GM04504 (cell line): ENCODE measurements at places on chromosomes 1 and 21.
A peak's percentile ranks its signal among the peaks of the same experiment; 100 is the strongest.

DNA sequence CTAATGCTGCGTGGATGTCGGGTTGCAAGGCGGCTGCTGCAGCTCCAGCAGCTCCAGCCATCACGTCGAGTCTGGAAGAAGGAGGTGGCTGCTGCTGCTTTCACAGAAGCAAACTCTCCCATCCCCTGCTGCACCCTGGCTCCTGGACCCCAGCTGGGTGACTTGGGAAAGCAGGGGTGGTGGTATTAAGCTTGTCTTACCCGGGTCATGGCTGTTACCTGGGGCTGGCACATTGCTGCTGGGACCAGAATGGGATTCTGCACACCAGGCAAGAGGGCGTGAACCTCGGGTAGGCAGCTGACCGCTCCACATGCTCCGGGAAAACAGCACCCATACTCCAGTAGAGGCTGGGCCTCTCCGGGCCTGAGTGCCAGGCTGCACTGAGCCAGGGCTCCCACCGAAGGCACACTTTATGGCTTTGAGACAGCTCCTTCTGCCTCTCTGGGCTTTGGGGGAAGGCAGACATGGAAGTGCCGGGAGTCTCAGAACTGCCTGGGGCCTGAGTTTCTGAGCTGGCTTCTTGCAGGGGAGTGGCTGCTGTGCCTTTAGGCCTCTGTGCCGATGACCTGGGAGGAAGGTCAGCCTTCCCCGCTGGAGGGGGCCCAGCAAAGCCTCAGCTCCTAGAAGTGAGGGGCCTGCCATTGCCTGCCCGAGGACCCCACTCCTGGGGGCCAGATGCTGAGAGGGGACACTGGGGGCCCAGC, 1.2 kb downstream of the SMIM1 start:
- DNase-seq, result no peak

- DNase-seq, result no peak
Observed at GRCh38 chr1:40842207-40842606, 20.0 kb downstream of the CITED4 start.

- no peak for DNase-seq
Observed at GRCh38 chr1:205249651-205250050, 21.9 kb downstream of the TMCC2 start.

DNA sequence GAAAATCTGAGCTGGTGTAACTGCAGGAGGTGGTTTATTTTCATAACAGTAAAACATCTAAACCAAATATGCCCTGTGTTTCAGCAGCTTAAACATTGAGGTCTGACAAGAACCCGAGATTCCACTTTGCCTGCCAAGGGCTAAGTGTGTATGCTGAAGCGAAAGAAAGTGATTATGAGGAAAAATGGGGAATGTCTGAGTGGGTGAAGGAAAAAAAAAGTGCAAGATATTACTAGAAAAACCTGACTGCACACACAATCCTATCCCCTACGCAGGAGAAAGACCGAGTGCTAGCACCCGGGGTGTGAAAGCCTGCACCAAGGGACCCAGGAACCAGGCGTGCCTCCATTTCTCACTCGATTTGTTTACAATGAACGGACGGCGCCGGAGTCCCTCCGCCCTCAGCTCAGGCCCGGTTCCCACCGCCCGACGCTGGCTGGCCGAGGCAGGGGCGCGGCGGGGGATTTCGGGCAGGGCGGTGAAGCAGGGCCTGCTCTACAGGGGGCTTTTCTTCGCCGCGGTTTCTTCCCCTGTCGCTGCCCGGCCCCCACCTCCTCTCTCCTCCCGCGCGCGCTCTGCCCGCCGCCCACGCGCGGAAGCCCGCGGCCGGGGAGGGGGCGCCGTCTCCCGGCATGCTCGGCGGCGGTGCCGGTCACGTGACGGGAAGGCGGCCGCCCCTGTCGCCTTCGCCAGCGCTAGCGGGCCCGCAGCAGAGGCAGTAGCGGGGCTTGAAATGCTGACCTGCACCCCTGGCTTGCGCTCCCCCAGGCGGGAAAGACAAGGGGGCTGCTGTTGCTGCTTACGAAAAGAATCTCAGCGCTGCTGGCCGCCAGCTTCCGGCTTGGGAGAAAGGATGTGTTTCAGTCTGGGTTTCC, 35.9 kb downstream of the ITPKB start:
- no peak for DNase-seq

- no peak for DNase-seq
Observed at GRCh38 chr1:205232945-205233397, 5.2 kb downstream of the TMCC2 start.

- no peak for DNase-seq
Observed at GRCh38 chr21:26717146-26717739, 128.0 kb downstream of the ADAMTS1 start.

DNA sequence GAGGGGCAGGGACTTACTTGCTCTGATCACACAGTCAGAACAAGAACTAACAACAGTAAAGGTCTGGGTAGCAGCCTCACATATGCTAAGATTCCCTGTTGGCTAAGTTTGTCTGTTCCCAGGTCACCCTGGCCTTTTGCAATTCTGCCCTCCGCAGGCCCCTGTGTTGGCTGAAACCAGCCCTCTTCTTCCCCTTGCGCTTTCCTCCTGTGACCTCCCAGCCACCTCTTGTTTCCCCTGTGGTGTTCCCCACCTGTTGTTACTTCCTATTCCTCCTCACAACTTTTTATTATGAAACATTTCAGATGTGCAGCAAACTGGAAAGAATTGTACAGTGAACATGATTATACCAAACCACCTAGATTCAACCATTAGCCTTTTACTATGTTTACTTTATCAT, 23.4 kb downstream of the MAPKAPK2 start:
- no peak for DNase-seq

- DNase-seq, result no peak
Observed at GRCh38 chr1:9181176-9181906, 52.4 kb upstream of the GPR157 start.

- no peak for DNase-seq
Observed at GRCh38 chr1:97186381-97186780, 464.8 kb downstream of the PTBP2 start.

DNA sequence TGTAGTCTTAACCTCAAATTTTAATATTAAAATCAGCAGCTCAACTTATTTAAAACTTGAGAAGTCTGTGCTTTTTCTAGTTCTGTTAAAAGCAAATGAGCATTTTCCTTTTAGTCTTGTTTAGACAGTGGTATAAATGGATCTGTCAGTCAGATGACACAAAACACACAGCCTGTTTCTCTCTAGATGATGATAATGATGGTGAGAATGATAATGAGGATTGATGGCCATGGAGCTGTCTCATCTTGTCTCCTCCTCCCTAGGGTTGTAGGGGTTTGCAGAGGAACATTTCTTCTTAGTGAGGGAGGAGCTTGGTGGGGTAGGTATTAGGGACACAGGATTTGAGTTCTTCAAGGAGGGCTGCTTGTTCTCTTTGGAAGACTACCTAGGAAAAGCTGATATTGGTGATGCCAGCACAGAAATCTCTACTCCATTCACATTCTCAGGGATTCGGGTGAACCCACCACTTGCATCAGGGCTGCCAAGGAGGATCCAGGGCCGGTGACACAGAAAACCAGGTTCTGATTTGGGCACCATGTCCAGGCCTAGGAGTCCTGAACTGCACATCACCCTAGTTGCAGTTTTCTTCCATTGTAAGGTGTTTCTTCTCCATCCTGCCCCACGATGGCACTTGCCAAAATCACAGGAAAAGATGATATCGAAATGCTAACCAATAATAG, 147.6 kb downstream of the RHOU start:
- no peak for DNase-seq

DNA sequence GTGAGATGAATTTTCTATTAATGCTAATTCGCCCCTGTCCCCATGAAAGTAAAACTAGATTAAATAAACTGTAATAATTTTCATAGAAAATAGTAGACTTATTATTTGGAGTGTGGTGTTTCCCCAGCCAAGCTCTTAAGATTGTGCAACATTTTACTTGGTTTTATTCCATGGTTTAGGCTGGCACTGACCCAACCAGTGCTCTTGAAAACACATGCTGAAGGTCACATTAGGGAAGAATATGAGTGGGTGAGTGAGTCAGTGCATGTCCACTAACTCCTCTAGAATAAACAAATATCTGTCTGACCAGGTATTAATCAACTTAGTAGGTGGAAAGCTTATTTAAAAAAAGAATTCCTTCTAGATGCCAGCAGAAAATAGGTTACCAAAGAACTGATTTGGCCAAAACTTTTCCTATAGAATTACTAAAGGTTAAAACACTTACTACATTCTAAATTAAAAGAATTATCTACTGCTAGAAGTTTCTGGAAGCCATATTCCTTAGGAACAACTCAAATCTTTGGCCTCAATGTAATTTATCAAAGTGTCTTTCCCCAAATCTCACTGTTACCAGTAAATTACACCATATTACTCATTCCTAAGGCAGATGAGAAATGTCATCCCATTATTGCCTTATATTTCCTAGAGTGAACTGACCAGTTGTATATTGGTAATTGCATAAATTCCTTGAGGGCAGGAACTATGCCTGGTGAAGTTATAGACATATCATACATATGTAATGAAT, 89.7 kb upstream of the RGS1 start:
- DNase-seq, result peak; percentile 95

DNA sequence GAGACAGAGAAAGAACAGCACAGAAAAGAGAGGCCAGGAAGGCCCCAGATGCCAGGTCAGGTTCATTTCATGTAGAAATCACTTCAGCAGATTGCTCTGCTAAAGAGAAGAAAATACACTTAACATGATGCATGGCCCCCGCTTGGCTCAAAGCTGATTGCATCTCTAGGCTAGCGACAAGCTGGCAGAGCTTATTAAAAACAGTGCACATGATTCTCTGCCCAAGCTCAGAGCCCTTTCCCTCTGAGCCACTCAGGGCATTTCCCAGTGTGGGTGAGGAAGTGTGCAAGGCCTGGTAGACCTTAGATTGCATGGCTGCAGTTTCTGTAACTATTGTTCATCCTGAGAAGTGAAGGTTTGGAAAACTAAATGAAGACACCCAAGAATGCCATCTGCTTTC, 3.3 kb upstream of the CAPN9 start:
- no peak for DNase-seq

GRCh38 chr1:176543360-176544129, 80.6 kb downstream of the PAPPA2 start:
- no peak for DNase-seq

DNA sequence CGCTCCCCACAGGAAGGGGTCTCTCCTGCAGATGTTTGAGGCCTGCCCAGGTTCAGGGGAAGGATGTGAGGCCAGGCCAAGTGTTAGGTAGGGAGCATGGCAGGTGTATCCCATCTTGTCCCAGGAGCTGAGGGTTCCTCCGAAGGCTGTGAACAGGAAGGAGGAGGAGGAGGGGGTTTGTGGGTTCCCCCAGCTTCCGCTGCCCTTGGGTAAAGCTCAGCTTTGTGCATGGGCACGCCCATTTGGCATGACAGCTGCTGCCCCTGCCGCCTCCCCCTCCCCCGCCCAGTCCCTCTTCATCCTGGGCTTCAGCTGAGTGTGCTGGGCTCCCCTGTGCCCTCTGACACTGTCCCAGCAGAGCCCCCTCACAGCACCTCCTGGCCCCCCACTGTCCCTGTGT, 25.5 kb downstream of the TNFRSF8 start:
- DNase-seq, result no peak

DNA sequence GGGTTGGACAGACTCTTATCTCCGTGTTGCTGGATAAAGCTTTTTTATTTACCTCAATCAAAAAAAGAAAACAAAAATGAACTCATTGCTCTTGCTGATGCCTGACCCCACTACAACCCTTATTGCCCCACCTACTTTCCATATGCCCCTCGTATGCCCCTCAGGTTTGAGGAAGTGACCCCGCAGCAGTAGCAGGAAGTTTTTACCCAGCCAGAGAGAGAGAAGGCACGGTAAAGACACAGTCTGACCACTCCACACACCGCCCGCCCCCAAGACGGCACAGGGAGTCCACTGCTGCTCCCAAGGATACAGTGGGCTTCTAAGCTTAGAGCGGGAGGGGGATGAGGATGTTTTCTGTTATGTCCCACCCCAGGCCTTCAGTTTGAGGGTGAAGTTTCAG, 9.8 kb downstream of the PLEKHO1 start:
- DNase-seq, result no peak

DNA sequence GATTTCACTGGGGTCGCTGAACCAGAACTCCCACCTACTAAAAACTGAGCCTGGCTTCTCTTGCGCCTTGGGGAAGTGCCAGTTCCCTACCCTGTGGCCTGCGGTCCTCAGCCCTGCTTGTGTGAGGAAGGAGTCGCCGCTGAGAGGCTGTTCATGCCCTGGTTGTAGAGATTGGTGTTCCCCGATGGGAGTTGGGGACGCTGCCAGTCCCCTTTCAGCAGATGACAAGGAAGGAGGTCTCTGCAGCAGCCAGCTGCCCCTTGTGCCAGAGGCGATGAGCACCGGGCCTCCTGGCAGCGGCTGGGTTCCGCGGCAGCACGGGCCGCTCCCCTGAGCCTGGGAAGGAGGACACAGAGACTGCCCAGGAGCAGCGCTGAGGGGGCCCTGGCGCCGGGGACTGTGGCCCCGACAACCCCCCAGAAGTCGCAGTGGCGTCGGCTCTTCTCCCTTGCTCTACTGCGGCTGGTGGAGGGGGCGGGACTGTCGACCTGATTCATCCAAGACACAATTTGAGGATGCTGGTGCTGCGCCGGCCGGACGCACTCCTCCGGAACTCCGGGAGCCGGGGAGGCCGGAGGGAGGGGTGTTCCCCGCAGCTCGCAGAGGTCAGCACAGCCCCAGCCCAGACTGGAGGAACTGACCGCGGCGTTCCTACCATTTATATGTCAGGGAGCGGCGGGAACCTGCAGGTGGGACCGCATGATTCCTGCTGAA, 12.0 kb upstream of the ADORA3 start:
- no peak for DNase-seq

DNA sequence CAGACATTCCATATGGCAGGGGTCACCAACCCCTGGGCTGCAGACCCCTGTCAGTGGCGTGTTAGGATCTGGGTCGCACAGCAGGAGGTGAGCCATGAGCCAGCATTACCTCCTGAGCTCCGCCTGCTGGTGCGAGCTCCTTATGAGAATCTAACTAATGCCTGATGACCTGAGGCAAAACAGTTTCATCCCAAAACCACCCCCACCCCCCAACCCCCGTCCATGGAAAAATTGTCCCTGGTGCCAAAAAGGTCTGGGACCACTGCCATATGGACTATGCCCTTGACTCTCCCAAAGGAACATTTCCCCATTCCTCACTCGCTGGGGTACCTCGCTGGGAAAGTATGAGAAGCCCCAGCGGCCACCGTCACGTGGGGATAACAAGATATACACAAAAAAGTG, 6.4 kb upstream of the CPT2 start:
- DNase-seq, result no peak

DNA sequence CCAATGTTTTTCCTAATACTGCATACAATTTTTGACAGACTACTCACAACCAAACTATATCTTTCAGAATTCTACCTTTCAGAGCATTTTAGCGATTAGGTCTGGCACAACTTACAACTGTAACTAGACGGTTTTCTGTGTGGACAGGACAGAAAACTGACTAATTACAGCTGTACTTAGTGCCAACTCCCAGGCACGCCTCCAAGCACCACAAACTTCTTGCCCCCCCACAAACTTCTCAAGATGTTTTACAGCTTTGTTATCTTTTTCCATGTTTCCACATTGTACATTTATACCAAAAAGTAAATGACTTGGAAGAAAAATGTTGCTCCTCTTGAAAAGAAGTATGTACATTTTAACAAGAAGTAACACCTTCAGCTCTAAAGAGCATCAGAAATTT, 13.8 kb downstream of the LYST start:
- DNase-seq, result no peak

GRCh38 chr21:23809573-23809972, 1797.7 kb downstream of the MRPL39 start:
- DNase-seq, result no peak
